Non-pigmented ciliary epithelial cell (primary cell): ENCODE measurements at places on chromosomes 4 and X.

GRCh38 chrX:135737366-135738071, 24.1 kb downstream of the CT45A1 start:
- no peak for DNase-seq

DNA sequence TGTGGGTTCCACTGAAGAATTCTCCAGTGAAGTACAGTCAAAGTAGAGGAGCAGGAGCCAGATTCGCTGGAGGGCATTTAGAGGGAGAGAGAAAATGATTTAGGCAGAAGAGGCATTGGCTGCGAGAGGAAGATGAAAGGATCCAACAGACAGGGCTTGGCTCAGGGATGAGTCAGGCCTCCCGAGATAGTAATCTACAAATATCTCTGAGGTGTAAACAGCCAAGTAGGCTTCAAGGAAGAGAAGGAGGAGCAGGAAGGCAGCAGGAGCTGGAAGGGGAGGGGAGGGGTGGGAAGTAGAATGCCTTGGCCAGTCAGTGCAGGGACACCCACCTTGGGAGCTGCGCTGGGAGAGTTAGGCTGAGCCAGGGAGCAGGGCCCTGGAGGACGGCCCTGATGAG, 55.5 kb downstream of the PJA1 start:
- no peak for DNase-seq

GRCh38 chr4:22900876-22901275, 208.1 kb downstream of the GBA3 start:
- no peak for DNase-seq

GRCh38 chr4:182843808-182844325, 73.3 kb downstream of the DCTD start:
- no peak for DNase-seq

DNA sequence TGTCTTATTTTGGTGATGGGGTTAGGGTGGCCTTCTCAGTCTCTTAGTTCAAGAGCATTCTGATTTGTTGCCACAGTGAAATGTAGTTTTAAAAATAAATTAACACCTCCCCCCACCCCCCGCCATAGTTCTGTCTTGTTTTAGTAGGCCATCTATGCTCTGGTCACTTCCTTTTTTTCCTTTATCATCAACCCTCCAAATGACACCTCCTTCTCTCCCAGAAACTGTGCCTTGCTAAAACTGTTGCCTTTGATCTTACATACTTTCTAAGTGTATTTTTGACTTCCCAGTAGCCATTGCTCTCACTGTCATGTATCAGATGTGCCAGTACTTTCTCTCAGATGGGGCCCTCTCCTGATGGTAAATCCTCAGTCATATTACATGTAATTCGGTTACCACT, 14.5 kb upstream of the NDUFC1 start:
- no peak for DNase-seq

- DNase-seq = no peak
Observed at GRCh38 chr4:86536151-86536550, 58.0 kb upstream of the PTPN13 start.

- no peak for DNase-seq
Observed at GRCh38 chrX:50905334-50905733, 5.2 kb upstream of the BMP15 start.

GRCh38 chr4:150950657-150951288, 64.3 kb downstream of the LRBA start:
- DNase-seq = no peak

DNA sequence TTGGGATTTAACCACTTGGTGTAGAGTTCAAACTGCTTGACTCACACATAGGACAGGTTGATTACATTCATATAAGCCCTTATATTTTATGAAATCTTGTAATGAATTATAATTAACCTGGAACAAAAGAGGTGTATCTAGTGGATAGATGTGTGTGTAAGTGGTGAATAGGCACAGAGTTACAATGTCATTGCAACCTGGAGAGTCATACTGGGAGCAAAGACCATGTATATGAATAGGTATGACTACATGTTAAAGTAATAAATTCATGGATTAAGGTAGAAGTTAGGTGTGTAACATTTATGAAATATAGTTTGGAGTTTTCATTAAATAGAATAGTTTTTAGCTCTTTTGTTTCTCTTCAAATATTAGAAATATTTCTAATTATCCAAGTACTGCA, 26.1 kb downstream of the RAP1GDS1 start:
- DNase-seq = no peak

DNA sequence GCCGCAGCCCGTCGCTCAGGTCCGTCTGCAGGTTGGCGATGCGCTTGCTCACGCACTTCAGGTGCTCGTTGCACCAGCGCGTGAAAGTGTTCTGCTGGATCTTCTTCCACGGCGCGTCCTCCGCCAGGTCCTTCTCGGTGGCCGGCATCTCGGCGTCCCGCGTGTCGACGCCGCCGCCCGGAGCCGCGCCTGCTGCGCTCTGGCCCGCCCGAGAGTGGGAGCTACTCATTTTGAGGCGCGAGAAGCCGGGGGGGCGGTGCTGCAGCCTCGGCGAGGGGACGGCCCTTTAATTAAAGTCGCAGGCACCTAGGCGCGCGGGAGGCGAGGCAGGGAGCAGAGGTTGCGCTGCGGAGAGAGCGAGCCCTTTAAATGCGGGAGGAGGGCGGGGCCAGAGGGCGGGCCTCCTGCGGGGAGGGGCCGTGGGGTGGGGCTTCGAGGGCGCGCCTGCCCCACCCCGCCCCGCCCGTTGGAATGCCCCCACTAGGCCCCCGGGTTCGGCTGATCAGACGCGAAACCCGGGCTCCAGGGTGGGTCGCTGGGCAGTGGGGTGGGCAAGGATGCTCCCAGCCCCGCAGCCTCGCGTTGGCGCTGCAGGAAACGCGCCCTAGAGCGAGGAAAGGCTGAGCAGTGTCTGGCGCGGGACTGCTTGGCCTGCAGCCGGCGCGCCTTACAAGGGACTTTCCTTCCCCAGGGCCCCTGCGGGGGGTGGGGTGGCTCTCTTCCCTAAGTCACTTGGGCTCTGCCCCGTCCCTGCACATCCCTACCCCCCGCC, 3.2 kb downstream of the FLNA start:
- peak; percentile 43 for DNase-seq

GRCh38 chr4:139655116-139655515, 10.5 kb upstream of the MGST2 start:
- DNase-seq = no peak

GRCh38 chr4:55733932-55734331, 85.7 kb upstream of the EXOC1L start:
- DNase-seq = no peak

DNA sequence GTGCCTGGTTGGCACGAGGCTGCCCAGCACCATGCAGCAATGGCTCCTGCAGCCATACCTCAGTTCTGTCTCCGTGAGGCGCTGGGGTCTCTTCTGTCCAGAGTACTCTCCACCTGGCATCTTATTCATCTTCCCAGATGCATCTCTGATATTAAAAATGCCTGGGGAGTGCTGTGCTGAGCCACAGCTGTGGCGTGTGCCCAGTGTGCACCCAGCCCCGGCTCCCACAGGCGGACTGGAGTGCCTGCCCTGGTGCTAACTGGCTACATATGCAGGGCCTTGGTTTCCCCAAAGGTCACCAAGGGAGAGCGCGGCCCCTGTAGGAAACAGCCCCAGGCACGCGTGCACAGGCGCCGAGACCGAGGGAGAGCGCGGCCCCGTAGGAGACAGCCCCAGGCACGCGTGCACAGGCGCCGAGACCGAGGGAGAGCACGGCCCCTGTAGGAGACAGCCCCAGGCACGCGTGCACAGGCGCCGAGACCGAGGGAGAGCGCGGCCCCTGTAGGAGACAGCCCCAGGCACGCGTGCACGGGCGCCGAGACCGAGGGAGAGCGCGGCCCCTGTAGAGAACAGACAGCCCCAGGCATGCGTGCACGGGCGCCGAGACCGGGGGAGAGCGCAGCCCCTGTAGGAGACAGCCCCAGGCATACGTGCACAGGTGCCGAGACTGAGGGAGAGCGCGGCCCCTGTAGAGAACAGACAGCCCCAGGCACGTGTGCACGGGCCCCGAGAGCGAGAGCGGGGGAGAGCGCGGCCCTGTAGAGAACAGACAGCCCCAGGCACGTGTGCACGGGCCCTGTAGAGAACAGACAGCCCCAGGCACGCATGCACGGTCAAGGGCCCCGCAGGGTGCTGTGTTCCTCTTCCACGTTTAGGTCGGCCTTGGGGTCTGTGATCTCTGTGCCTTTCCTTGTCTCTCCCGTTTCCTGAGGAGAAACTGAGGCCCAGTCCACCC, 14.5 kb downstream of the TMEM175 start:
- DNase-seq = no peak

GRCh38 chrX:105609530-105609929, 212.8 kb upstream of the NRK start:
- no peak for DNase-seq

- DNase-seq = no peak
Observed at GRCh38 chrX:7941390-7942042, 14.3 kb upstream of the PNPLA4 start.

DNA sequence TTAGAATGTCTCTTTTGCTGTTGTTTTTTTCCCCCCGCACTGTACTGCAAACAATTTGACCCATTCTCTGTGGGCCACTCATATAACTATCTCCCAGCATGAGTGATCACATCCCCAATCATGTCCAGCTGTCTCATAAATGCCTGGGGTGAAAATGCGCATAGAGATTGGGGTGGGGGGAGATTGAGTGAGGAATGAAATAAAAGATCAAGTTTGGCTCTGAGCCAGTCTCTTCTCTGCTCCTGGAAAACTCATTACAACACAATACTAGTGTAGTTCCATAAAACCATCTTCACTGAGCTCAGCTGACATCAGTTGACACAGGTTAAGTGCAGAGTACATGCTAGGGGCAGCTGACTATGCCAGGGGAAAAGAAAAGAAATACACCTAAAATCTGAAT, 96.9 kb downstream of the EGF start:
- DNase-seq = no peak

DNA sequence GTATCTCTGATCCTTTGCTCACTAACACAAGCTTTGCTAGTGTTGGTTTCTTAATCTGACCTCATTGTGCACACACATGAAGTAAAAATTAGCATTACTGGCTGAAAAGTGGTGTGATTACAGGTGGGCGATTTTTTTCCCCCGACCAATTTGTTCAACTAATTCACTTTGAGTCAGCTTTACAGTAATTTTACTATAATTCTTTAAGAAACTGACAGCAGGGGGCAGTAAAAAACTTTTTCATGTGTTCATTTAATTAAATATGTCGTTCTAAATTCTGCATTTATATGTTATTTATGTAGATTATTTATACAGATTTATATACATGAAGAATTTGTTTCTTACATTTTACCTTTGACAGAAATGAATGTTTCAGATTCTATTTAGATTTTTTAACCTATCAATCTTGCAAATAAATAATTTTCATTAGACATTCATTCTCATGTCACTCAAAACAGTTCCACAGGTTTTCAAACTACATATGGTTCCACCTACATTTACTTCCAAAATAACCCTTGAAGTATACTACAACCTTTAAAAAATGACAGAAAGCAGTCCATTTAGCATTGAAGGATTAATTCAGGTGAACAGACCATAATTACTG, 17.5 kb downstream of the PALLD start:
- DNase-seq = no peak

DNA sequence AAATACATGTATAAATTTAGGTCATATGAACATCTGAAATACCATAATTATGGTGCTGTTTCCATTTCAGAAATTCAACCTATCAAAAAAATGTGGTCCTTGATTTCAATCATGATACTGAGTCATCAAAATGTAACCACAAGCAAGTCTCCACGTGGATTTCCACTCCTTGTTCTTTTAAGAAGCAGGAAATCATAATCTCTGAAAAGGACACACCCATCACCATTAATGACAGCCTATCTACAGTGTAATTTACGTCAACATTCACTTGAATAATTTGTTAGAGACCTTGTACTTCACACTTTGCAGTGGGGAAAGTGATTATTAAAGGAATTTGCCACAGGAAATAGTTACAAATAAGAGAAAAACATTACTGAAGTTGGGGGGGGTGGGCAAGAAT, 17.7 kb upstream of the SLC7A11 start:
- DNase-seq = no peak

- peak; percentile 38 for DNase-seq
Observed at GRCh38 chr4:141307241-141307689, 86.6 kb downstream of the ZNF330 start.

DNA sequence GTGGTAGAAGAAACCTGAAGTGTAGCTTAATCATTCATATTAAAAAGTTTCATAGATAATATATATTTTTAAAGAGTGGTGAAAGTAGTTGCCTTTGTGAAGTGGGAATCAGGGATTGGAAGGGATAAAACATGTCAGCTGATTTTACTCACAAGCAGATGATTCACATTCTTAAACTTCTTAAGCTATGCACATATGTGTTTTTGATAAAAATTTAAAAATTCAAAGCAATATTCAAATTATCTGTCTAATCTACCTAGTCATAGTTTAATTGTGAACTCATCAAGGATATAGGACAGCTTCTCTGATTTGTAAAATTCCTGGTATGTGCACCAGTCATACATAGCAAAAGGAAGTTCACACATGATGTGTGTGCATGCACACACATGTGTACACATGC, 520.6 kb upstream of the PITX2 start:
- no peak for DNase-seq

DNA sequence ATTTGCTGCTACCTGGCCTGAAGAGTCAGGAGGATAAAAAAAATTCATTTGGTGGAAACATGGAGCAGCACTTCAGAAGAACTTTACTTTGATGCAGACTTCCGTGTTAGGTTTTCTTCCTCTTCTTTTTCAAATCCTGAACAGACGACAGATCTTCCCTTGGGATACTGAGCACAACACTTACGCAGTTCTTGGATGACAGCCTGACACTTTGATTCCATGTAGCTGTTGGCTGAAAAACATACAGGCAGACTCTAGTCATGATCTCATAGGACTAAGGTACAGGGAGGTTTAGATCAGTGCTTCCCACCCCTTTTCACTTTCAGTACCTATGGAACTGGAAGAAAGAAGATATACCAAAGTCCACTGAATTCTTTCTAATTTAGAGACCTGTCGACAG, 9.2 kb downstream of the CMC4 start:
- no peak for DNase-seq

- no peak for DNase-seq
Observed at GRCh38 chrX:68997911-68998310, 167.3 kb downstream of the PJA1 start.

GRCh38 chrX:122220644-122221373, 963.3 kb upstream of the GRIA3 start:
- DNase-seq = no peak

DNA sequence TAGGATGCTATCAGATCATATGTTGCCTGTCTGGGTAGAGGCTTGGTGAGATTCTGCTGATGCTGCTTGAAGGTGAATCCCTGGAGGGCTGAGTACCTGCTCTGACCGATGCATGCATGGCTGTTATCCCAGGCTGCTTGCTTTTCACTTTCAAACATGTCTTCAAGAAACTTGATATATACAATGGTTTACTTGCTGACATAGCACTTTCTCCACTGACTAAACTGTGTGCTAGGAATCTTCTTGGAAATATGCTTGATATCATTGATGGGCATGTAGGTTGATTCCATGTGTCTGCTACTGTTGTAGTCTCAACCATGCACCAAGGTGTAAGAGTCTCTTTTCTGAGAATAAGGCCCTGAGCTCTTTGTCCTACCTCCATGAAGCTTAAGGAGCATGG, 79.6 kb upstream of the WDR1 start:
- no peak for DNase-seq

- DNase-seq = no peak
Observed at GRCh38 chr4:152486429-152487389, 49.2 kb downstream of the FBXW7 start.

- no peak for DNase-seq
Observed at GRCh38 chrX:34585561-34585960, 71.5 kb downstream of the TMEM47 start.
